ENCODE measurements at places on chromosomes 2 and 18.

DNA sequence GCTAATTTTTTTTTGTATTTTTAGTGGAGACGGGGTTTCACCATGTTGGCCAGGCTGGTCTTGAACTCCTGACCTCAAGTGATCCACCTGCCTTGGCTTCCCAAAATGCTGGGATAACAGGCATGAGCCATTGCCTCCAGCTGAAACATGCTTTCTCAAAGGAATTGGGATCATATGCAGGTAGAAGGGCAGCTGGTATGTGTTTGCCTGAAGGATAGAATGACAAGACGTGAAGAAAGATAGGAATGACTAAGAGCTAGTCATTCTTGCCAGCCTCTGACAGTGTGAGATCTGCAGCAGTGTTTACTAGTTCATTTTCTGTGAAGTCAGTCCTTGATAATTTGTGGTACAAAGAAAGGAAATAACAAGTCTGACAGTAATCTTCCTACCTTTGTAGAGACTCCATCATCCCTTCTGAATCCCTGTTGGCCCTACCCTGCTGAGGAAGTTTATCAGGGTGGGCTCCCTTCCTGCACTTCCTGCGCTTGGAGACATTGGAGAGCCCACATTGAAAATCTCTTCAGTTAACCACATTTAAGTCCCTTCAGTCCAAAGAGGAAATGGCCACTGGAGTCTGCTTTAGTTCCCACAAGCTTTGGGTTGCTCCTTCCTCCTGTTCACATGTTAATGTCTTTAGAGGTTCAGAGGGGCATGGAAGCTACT is 14.7 kb downstream of the CFLAR start:
- no peak for DNase-seq

- DNase-seq = no peak
Observed at GRCh38 chr2:21267232-21267835, 143.6 kb downstream of the TDRD15 start.

GRCh38 chr18:75467851-75468250 is 40.3 kb upstream of the SMIM21 start:
- DNase-seq = no peak

DNA sequence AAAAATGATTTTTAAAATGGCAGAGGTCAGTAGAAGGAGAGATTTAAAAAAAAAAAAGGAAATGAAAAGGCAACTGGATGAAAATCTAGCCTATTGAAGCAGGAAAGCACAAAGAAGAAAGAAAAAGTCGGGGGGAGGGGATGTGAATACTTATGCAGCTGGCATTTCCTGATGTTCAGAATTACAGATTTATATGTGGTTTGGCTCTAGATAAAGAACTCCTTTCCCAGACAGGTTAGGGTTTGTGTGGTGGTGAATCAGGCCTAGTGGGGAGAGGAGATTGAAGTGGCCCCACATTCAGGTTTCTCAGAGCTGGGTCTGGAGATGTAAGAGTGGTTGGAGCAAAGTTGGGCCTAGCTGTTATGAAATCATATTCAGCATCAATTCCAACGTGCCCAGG is 394.4 kb downstream of the FIGN start:
- DNase-seq = no peak

DNA sequence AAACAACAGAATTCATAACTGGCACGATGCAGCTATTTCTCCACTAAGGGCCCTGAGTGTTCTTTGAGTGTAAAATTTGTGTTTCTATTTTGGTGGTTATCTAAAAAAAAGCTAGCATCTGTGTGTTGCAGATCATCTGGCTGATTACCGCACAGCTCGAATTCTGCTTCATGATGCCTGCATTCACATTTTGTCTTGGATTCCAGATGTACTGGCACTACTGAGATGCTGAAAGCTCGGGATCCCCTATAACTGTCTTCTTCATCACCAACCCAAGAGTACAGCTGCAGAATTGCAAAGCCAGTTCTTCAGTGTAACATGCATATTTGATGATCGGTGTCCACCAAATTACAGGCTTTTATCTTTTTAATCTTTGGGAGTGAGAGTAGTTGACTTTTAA is 51.6 kb upstream of the ZNF532 start:
- no peak for DNase-seq

DNA sequence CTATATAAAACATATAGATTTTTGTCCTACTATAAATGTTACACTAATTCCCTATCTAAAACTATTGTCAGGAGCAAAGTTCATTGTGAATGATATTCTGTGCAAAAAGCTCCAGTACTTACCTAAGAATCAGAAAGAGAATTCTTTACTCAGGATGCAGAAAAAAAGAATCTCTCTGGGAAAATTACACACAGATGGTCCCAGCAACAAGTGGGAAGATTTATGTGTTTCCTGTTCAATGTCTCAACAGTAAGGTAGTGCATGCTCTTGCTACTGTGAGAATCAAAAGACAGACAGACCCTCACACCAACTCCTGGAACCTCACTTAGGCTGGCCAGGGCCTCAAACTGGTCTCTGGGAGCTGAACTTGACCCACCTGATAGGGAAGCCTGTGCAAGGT is 11.2 kb upstream of the NAPG start:
- DNase-seq = no peak

DNA sequence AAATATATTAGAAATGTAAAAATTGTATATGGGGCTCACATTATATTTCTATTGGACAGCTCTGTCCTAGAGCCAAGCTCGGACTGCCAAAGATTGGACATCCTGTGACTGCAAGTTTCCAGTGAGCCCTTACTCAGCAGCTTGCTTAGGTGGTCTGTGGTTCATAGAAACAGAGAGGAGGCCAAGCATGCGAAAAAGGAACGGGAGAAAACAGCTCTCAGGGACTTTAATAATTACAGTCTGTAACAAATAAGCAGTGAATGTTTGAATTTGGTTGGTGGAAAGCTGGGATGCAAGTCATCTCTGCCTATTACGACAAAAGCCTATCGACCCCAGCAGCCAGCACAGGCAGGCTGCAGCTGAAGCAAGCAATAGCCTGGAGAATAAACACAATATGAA is 35.6 kb downstream of the WIPF1 start:
- no peak for DNase-seq

GRCh38 chr2:133821107-133821760 is 253.0 kb upstream of the NCKAP5 start:
- DNase-seq = no peak

GRCh38 chr18:49169037-49169521 is 218.3 kb upstream of the SMAD7 start:
- no peak for DNase-seq

- DNase-seq = no peak
Observed at GRCh38 chr2:41736105-41736567, 311.7 kb upstream of the PKDCC start.

DNA sequence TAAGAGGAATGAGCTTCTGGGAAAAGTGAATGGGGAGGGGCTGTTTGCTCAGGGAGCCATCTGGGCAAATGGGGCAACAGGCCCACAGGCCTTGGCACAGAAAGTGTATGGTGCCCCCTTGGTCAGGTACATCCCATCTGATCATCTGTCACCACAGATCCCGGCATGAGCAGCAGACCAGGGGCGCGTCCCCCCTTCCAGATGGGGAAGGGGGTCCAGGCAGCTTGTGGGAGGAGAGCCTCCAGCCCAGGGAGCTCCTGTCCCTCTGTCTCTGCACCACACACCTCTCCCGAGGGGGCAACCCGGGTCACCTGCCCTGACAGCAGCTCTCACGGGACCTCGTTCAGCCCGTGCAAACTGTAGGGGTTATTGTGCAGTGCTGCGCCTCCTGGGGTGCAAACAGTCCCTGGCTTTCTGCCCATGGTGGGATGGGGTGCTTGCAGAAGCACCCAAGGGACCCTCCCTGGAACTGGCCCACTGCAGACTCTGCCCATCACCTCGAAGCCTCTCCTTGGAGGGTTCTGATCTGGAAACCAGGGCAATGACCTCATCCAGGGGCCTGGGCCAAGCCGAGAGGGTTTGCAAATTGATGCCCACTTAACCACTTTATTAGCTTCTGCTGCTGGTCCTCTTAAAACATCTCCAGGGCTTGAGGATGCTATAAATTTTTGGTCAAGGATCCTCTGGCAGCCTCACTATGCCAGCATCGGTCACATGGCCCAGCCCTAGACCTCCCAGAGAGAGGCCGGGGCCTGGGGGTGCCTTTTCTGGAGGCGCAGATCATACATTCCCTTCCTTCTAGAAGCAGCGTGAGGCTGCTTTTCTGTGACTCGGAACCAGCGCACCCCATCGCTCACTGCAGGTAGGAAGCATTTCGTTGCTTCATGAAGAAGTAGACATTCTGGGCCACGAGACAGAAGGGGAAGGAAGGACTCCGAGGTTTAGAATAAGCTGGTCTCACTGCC is 7.6 kb upstream of the BOK start:
- DNase-seq = no peak

GRCh38 chr2:78832481-78832880 is 193.0 kb upstream of the REG3G start:
- no peak for DNase-seq

- DNase-seq = no peak
Observed at GRCh38 chr2:219701847-219702634, 74.6 kb downstream of the SLC4A3 start.

DNA sequence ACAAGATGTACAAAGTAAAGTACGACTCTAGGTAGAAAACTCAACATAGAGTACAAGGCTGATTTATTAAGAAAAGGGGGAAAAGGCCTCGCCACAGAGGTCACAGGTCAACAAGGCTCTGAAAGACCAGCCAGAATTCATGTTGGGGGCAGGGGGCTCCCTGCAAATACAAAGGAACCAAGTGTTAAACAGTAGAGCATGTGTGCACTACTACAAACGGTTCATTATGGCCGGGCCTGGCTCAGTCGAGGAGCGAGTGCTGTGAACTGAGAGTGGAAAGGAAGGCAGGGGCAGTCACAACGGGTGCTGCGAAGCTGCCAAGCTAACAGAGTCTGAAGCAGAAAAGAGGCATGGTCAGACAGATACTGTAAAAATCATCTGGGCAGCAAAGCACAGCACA is 77.1 kb downstream of the MBOAT2 start:
- no peak for DNase-seq

DNA sequence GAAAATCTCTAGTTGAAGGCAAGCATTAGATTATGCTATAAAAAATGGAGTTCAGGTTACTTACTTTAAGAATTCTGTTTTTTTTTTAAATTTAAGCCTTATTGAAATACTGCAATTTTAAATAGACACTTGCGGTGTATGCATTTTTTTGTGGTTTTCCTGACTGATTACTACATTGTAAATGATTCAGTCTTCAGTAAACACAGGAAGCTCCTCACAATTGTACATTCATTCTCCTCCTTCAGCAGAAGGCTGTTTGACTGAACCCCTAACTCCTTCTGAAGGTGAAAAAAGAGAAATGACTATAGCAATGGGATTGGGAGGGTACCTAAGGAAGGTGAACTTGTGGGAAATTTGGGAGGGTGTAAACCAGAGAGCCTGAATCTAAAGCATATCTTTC is 136.1 kb downstream of the GCA start:
- DNase-seq = no peak

DNA sequence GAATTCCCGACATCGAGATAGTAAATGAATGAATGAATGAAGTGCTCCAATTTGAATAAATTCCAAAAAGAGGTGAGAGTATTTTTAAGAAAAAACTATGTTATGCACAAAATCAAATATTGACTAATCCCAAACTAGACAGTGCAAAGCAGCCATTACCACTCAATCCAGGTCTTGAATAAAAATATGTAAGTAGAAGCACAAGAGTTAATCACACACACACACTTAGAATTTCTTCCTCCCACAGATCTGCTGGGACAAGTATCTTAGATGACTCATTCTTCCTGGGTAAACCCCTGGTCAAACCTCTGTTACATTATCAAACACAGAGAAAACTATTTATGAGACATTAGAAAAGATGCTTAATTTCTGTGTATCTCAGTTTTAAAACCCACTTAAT is 102.0 kb downstream of the PLA2R1 start:
- DNase-seq = no peak

DNA sequence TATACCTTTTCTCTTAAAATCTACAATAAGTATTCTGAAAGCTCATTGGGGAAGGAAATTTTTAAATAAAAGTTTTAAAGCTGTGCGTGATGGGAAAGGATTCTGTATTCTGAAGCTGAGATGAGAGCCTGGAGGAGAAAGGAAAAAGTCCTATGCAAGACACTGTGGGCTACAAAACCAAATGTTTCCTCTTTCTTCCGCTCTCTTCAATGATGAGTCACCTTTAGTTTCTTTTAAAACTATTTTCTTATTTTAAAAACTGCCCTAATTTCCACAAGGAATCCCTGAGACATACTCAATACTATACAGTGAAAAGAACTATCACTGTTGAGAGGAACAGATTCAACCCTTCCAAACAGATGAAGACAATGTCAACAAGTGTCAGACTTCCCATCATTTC is 87.4 kb downstream of the INO80D start:
- no peak for DNase-seq

GRCh38 chr2:233994151-233994550 is 56.4 kb upstream of the SPP2 start:
- DNase-seq = no peak

- no peak for DNase-seq
Observed at GRCh38 chr2:176490061-176490861, 221.0 kb downstream of the MTX2 start.

- no peak for DNase-seq
Observed at GRCh38 chr2:131584380-131584779, 56.7 kb downstream of the CCDC74A start.

- no peak for DNase-seq
Observed at GRCh38 chr2:58435246-58435645, 194.1 kb upstream of the FANCL start.

DNA sequence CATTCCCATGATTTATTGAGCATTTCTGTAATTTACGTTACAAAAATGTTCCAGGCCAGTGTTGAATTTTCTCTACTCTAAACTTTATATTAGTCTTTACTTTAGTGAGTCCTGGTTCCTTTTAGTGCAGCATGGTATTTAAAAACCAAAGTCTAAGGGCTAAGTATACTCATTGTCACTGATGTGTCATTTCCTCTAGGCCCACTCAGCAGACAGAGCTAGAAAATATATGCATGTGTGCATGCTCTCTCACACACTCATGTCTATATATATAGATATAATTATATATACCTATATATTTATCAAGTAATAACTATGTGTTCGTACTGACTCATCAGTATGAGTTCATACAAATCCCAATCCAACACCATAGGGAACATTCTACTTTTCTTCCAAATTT is 132.5 kb upstream of the SLC8A1 start:
- no peak for DNase-seq

DNA sequence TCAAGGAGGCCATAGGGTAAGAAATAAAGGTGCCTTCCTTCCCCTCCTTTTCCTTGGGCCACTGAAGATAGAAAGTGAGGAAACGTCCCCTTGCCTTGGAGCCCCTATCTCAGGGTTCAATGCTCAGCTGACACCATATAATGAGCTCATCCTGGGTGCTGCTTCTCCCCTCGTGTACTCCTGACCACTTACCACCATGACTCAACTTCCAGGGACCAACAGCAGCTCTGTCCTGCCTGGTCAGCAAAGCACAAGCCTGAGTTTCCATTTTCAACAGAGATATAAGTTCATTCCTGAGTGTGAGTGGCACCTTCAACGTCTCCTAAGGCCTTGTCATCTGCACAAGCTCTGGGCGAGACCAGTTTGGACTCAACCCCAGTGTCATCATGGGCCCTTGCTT is 151.2 kb downstream of the CAPN13 start:
- DNase-seq = no peak

- no peak for DNase-seq
Observed at GRCh38 chr2:212926940-212927339, 224.5 kb downstream of the IKZF2 start.

- no peak for DNase-seq
Observed at GRCh38 chr2:98572676-98573075, 35.6 kb downstream of the COA5 start.

All from mesothelial cell of epicardium (in vitro differentiated cells).